Dorsolateral prefrontal cortex (tissue), 122 donors: ENCODE measurements at places on chromosomes 11 and 22.

DNA sequence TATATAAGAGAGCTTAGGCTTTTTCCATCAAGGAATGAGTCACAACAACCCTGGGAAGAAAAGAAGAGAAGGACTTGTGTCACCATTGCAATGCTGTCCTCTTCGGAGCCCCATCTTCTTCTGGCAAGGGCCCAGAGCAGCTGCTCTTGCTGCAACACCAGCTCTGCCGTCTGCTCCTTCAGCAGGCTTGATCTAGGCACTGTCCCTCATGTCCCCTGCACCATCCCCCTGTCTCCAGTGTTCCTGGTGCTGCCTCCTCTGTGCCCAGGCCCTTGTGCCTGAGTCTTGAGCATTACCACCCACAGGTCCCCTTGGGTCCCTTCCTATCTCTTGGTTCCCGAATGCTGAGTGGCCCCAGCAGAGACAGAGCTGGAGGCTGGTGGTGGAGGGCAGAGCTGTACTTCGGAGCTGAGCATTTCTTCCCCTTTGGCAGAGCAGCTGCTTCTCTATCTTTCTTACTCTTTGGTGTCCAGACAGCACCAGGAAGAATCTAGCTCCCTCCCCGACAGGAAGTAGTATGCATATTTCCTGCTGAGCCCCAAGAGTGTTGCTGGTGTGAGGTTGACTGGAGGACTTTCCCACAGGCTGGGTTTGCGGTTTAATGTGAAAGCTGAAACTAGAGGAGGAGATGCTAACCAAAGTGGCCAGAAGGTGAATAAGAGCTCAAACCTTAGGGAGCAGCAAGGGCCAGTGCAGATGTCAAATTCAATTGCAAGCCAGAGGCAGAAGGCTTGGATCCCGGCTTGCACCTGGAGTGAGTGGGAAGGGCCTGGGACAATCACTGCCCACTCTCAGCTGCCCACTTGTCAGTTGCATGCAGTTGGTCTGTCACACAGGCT, 27.8 kb downstream of the WEE1 start:
- DNase-seq = no peak

GRCh38 chr22:23200898-23201297, 20.6 kb downstream of the BCR start:
- no peak for DNase-seq

GRCh38 chr11:26621132-26621531, 49.1 kb upstream of the MUC15 start:
- no peak for DNase-seq

- peak; percentile 9 for DNase-seq
These were observed 18.4 kb upstream of the IL2RB start for GRCh38 chr22:37167981-37168647.

DNA sequence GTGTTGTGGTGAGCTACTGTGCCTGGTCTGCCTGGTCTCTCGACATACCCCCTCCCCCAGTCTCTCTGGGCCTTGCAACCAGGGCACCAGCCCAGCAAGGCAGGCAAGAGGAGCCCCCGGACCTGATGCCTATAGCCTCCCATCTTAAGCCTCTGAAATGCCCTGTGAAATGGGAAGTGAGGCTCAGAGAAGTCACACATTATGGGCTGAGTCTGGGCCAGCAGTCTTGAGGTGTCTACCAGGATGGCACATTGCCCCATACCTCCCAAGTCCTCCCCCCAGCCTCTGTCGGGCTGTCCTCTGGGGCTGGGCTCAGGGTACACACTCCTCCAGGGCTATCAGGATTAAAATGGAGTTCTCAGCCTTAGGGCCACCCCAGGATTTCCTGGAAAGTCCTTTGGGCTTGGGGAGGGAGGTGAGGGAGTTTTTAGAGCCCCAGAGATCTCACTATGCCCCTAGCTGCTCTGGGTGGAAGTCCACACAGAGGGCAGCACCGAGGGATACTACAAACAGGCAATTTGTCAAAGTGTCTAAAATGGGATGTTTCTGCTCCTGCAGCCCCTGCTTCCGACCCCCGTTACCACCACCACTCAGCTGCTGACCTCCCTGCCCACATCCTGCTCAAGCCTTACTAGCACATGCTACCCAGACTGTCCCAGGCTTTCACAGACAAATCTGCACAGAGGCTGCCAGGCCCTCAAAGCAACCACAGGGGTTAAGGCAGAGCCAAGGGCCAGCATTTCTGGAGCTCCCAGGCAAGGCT, 3.1 kb upstream of the SH3BP1 start:
- DNase-seq = no peak
